ENCODE measurements at places on chromosomes 1 and 21. TPM values are rescaled to one million over a fixed set of nuclear protein-coding genes. Genes with fewer than 3 reads are reported as not detected.

The MYOG gene
- total RNA-seq = not detected

The B3GALT5 gene
- total RNA-seq = not detected

The PWP2 gene
- 6.3 TPM for total RNA-seq

The FAM89A gene
- total RNA-seq = 17.4 TPM

The OR2G6 gene
- total RNA-seq = not detected

The GJB4 gene
- not detected for total RNA-seq

The CD55 gene
- 73.1 TPM for total RNA-seq

The TRIM67 gene
- total RNA-seq = not detected

The CYYR1 gene
- 10.4 TPM for total RNA-seq

The OLFML3 gene
- total RNA-seq = 0.86 TPM

The AKT3 gene
- 76.5 TPM for total RNA-seq

The WNT3A gene
- total RNA-seq = not detected

The PADI1 gene
- total RNA-seq = not detected

All from pulmonary artery endothelial cell (primary cell).